ENCODE measurements at places on chromosomes 7 and 10. TPM values are rescaled to one million over a fixed set of nuclear protein-coding genes. Genes with fewer than 3 reads are reported as not detected.

The ZNF12 gene
- total RNA-seq, result 11.4 TPM

- DNase-seq, result no peak
Observed at GRCh38 chr7:47988496-47989386, 9.3 kb upstream of the HUS1 start.

GRCh38 chr10:35949811-35950211 is 307.7 kb upstream of the FZD8 start:
- DNase-seq, result no peak

- no peak for DNase-seq
Observed at GRCh38 chr7:70940597-70940996, 191.3 kb upstream of the GALNT17 start.

- DNase-seq, result no peak
Observed at GRCh38 chr7:1450431-1450830, 8.8 kb downstream of the MICALL2 start.

DNA sequence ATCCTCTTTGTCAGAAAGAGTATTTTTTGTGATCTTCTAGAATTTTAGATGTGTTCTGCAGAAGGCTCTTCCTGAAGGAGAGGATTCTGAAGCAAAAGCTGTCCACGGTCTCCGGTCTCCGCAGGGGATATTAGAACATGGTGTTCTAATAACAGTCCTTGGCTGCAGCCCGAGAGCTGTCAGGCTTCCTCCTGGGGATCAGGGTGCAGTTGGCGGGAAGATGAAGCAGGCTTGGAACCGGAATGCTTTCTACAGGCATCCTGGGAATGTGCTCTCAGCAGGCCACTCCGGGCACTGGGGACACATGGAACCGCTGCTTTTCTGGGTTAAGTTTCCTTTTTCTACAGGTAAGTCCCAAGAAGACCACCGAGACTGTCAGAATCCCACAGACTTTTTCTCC is 118.6 kb upstream of the PARD3 start:
- DNase-seq, result no peak

The NKX2-3 gene
- total RNA-seq, result not detected

DNA sequence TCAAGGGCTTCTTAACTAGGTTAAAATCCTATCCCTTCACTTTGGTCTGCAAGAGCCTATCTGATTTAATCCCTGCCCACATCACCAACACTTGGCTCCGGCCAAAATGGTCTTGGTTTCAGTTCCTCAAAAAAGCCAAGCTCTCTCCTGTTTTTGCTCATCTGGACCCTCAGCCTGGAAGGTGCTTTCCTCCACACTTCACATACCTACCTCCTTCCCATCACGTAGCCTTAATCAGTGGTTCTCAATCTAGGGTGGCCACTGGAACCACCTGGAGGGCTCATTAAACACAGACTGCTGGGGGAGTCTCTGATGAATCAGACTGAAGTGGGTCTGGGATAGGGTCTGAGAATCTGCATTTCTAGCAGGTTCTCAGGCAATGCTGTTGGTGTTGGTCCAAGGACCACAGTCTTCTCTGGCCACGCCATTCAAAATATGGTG is 227.0 kb upstream of the AOAH start:
- no peak for DNase-seq

GRCh38 chr10:127755753-127756152 is 18.8 kb downstream of the FOXI2 start:
- no peak for DNase-seq

DNA sequence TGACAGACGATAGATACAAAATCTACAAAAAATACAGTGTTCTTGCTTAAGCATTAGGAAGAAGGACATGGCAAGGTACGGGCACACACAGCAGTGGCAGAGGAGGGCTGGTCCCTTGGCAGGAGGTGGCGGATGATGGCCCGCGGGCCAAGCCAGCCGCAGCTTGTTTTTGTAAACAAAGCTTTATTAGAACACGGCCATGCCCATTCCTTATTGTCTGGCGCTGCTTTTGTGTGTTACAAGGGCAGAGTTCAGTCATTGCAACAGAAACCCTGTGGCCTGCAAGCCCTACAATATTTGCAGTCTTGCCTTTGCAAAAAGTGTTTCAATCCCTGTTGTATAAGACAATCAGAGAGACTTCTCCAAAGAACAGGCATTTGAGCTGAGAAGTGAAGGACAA is 30.7 kb downstream of the FGFR2 start:
- no peak for DNase-seq

DNA sequence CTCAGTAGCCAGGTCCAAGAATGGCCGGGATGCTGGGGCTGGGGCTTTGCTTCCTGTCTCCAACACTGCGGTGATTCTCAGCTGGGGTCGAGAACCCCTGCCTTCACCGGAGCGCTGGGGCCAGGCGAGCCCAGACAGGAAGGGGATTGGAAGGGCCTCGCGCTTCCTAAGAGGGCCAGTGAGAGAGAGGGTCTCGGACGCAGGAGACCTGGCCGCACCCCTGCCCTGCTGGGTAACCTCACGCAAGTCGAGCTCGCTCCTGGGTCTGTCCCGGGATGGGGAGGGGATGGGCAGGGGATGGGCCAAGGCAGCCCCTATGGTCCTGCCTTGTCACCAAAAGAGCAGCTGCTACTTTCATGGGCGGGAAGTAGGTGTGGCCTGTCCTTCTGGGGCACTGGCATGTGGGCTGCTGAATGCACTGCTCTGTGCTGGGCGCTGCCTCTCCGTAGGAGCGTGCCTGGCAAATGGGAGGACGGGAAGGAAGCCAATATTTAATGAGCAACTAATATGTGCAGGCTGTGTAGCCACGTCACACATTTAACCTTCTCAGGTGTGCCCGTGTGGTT is 20.0 kb downstream of the KCNK18 start:
- peak; percentile 15 for DNase-seq

The POLR2J2 gene
- total RNA-seq, result 20.9 TPM

The SOSTDC1 gene
- not detected for total RNA-seq

DNA sequence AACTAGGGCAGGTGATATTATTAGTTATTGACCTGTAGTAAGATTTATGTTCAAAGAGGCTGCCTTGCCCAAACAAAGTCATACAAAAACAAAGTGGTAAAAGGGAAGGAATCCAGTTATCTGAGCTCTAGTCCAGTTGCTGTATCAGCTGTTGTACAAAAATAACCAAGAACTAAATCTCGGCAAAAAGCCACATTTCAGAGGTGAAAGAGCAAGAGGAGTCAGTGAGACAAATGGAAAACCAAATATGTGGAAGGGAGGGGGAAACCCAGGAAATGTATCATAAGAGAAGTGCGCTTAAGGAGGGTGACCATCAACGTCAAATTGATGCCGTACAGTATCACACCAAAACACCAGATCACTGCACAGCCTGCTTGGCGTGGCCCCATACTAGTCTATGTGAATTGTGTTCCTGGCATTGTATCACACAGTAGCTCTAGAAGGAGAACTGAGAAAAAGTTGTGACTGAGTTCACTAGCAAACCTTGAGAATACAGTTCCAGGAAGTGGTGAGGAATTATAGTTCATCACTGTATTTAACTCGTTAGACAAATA is 6.4 kb downstream of the AGBL3 start:
- DNase-seq, result peak; percentile 25

DNA sequence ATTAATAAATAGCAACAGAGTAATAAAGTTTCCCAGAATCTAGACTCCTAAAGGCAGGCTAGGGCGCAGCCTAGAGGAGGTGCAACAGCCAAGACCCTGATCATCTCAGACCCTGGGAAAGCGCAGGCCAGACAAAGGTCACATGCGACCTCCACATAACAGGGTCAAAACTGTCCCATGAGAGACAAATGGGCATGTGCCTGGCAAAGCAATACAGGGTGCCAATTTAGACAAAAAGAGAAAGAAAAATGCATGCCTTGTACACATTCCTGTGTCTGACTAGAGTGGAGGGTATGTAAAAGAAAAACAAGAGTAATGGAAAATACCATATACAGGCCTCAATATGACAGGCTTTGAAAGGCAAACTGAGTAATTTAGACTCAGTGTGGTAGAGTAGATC is 22.2 kb downstream of the MPP7 start:
- no peak for DNase-seq

The CACNB2 gene
- not detected for total RNA-seq

DNA sequence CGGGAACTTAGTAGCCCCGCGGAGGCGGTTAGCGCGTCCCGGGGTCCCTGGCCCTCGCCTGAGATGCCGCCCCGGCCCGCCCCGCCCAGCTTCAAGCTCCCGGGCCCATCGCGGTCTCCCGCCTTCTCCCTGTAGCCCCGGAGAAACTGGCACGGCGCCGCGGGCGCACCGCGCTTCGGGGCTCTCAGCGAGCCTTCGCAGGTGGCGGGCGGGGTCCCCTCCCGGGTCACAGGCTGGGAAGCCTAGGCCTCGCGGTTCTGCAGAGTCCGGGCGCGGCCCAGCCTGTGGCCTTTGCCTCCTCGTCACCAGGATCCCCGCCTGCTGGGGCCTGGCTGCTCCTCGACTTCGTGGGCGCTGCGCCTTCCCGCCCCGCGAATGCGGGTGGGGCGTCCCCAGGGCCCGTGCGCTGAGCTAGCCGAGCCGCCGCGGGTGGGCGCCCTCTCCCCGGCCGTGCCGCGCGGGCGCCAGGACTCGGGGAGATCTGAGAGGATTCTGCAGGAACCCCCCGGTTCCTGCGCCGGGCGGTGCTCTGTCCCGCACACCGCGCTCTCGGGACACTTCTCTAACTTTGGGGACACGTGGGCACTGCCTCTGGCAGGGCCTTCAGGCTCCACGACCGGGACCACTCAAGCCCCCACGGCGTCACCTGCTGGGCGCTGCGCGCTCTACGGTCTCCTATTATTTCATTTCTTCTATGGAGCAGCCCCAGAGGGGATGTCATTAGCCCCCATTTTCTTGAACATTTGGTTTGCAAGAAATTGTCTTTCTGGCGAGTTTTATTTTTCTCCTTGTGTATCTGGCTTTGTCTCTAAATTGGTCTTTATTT is 682 bp upstream of the RGS10 start:
- DNase-seq, result peak; percentile 65

The NKX1-2 gene
- not detected for total RNA-seq

DNA sequence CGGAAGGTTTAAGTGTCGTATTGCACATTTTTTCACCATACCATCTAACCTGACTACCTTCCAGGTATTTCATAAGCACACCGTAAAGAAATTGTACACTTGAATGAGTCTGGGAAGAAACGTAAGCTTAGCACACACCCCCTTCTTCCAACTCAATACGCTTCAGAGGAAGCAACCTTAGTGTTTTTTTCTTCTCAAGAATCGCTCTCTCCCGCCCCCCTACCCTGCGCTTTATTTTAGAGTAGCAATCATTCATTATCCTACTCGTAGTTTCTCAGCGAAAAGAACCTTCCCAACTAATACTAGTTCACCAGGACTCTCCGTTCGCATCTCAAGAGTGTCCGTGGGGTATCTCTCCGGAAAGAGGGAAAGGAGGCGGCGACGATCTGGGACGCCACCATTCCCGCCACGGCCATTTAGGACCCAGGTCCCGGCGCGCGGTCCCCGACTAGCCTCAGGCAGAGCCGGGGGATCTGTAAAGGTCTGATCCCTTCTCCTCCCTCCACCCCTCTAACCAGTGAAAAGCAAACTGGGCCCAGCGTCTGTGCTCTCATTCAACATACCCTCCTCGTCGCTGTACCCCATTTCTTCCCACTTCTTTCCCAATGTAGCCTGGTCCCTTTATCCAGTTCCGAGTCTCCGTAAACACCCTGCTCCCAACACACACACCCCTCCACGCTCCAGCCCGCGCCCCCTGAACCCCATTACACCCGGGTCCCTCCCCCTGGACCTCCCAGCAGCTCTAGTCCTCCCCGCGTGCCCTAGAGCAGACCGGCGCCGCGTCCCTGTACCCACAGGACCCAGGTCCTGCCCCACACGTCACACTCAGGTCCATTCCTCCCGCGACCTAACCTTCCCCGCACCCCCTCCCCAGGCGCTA is 16.0 kb downstream of the MYOZ1 start:
- DNase-seq, result no peak
